HFFc6 (cell line): ENCODE measurements at places on chromosomes 11 and 22. TPM values are rescaled to one million over a fixed set of nuclear protein-coding genes. Genes with fewer than 3 reads are reported as not detected.

DNA sequence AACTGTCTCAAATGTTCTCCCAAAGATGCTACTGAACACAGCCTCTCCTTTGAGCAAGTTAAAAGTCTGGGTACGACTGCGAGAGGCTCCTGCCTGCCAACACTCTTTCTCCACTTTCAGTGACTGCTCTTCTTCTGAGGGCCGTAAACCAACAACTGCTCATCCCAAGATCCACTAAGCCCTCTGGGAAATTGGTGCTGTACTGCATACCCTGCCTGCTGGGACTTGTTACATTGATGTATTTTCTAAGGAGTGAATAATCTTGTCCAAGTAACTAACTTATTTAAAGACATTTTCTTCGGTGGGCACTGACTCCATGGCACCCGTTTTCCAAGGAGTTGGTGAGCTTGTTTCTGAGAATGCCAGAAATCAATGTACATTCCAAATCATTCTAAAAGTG, 87.2 kb downstream of the ZNF280B start:
- no peak overlapping the region for H3K27ac ChIP-seq
- H3K4me1 ChIP-seq, result no peaks in the 10 kb centered on the region
- no peak for DNase-seq
- peaks cover 38% of the 10 kb centered on the region for H3K27me3 ChIP-seq
- H3K4me3 ChIP-seq, result no peak overlapping the region
- no peaks in the 10 kb centered on the region for H3K36me3 ChIP-seq

PGR gene
- not detected in 3 replicates for total RNA-seq

- no peak for DNase-seq
- H3K36me3 ChIP-seq, result peaks cover 45% of the 10 kb centered on the region
- H3K27ac ChIP-seq, result peak overlapping the region; percentile 92
- H3K27me3 ChIP-seq, result peaks cover 14% of the 10 kb centered on the region
- H3K4me1 ChIP-seq, result peaks cover 60% of the 10 kb centered on the region
- peak overlapping the region; percentile 98 for H3K4me3 ChIP-seq
These were observed 871 bp downstream of the BDNF start for GRCh38 chr11:27699242-27699925.

DNA sequence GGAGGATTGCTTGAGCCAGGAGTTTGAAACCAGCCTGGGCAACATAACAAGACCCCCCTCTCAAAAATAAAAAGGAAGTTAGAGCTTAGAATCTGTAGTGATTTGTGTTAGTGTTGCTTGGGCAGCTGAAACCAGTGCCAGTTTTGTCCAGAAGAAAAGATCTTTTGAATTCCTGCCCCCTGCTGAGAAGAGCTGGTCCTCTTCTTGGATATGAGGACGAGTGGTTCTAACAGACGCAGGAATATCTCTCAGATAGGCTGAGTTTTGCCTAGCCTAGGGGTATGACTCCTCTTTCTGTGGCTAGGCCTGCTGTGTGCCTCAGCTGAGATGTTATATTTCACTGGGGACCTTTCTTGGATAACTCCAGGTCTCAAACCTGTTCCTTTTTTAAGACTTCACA, 102.8 kb downstream of the STIM1 start:
- H3K36me3 ChIP-seq, result no peaks in the 10 kb centered on the region
- H3K27ac ChIP-seq, result no peak overlapping the region
- peaks cover 2% of the 10 kb centered on the region; the same call in 1 of the 2 replicates for H3K27me3 ChIP-seq
- peaks cover 51% of the 10 kb centered on the region for H3K4me1 ChIP-seq

GRCh38 chr11:27464909-27465308, 7.7 kb downstream of the LGR4 start:
- peak overlapping the region; percentile 24; the same call in 1 of the 2 replicates for H3K4me3 ChIP-seq
- H3K4me1 ChIP-seq, result peaks cover 87% of the 10 kb centered on the region
- H3K27ac ChIP-seq, result peak overlapping the region; percentile 82
- no peaks in the 10 kb centered on the region; the same call in 1 of the 2 replicates for H3K36me3 ChIP-seq
